Activated CD4-positive, alpha-beta T cell treated with anti-CD3 and anti-CD28 coated beads, Interleukin-2, amount 10 ng/mL, durations not matched to agents 7 days and 5 days (primary cell): ENCODE measurements at places on chromosomes 2 and 18. TPM values are rescaled to one million over a fixed set of nuclear protein-coding genes. Genes with fewer than 3 reads are reported as not detected.

- DNase-seq, result no peak
- peaks cover 37% of the 10 kb centered on the region for H3K36me3 ChIP-seq
- H3K27ac ChIP-seq, result no peak overlapping the region
- no peaks in the 10 kb centered on the region for H3K27me3 ChIP-seq
- peaks cover 27% of the 10 kb centered on the region for H3K4me1 ChIP-seq
Observed at GRCh38 chr2:160363961-160364360, 129.6 kb downstream of the RBMS1 start.

DNA sequence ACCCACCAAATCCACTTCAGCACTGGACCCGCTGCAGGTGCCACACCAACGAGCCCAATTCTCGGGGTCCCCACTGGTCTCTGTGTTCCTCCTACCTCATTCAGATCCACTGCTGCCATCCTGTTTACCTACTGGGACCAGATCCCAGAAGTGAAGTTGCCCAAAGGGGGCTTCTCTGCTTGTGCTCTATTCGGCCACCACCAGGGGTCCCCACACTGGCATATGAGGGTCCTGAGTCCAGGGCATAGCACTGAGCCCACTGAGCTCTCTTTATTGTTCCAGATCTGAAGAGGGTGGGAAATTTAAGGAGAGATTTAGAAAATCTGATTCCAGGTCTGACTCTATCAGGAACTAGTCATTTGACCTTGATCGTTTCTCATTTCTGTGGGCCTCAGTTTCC, 2.4 kb downstream of the GPR45 start:
- no peak overlapping the region for H3K4me3 ChIP-seq
- H3K36me3 ChIP-seq, result no peaks in the 10 kb centered on the region
- peaks cover 6% of the 10 kb centered on the region for H3K27me3 ChIP-seq
- no peak for DNase-seq
- H3K4me1 ChIP-seq, result no peaks in the 10 kb centered on the region

DNA sequence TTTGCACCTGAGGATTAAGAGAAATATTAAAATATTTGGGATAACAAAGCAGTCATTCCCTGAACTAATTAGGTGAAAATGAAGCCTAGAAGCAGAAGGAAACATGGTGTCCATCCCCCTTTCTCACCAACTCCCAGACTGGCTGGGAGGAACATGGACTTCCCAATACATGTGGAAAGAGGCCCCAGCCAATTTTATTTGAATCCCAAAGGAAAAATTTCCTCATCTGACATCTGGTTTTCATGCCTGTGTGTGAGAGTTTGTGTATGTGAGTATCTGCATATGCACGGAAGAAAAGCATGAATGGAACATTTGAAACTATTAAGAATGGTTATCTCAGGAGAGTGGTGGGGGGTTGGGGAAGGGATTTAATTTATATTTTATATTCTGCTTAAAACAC, 84.3 kb downstream of the COPS8 start:
- peaks cover 17% of the 10 kb centered on the region for H3K27me3 ChIP-seq
- no peak overlapping the region for H3K27ac ChIP-seq
- H3K36me3 ChIP-seq, result no peaks in the 10 kb centered on the region
- DNase-seq, result no peak
- H3K4me1 ChIP-seq, result no peaks in the 10 kb centered on the region

DNA sequence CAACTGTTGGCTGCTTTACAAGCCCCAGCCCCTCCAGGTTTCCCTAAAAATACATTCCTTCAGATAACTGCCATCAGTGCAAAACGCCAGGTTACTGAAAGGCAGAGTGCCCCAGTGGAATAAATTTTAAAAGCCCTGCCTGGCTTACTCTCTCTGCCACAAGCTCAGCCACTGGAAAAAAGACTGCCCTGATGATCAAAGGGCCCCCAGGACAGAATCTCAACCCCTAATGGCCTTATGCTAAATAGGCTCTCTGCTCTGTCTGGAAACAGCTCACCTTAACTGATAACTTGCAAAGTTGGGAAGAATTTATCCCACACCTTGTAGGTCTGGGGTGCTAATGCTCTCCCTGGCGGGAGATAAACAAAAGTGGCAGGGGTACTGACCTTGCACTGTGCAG, 33.9 kb downstream of the CFAP53 start:
- H3K36me3 ChIP-seq, result no peaks in the 10 kb centered on the region
- peaks cover 5% of the 10 kb centered on the region for H3K27me3 ChIP-seq
- no peaks in the 10 kb centered on the region for H3K4me1 ChIP-seq
- no peak for DNase-seq

DNA sequence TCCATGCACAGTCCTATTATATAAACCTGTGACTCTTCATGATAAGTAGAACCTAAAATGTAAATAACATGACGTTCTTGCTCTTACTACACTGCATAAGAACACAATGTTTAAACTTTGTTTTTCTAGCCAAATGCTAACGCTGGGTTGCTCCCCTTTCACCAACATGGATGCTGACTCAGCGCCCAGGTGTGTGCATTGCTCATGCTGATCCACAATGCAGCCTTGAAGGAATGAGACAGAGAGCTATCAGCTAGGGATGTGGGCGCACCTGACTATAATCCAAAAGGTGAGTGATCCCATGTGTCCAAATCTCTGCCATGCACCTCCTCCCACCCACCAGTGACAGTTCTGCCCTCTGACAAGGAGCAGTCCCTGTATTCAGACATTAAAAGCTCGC, 235.0 kb downstream of the IRS1 start:
- no peak for DNase-seq
- no peaks in the 10 kb centered on the region for H3K4me1 ChIP-seq
- H3K27me3 ChIP-seq, result peaks cover 4% of the 10 kb centered on the region
- no peaks in the 10 kb centered on the region for H3K36me3 ChIP-seq

- H3K27ac ChIP-seq, result no peak within 1 kb of the TSS
- H3K4me1 ChIP-seq, result no peaks in the 10 kb centered on the region
- no peak within 1 kb of the TSS for H3K4me3 ChIP-seq
Observed at GRCh38 chr2:240868286-240869108, at the start of gene AGXT. Gene AGXT, plus strand, starts transcription at chr2:240868824. Its CDS starts 42 bp downstream, at chr2:240868866.

GRCh38 chr2:200703926-200704637, 107.6 kb upstream of the BZW1 start:
- H3K27me3 ChIP-seq, result peaks cover 2% of the 10 kb centered on the region
- no peak for DNase-seq
- no peak overlapping the region for H3K4me3 ChIP-seq
- peaks cover 18% of the 10 kb centered on the region for H3K4me1 ChIP-seq
- no peaks in the 10 kb centered on the region for H3K36me3 ChIP-seq

- no peak for DNase-seq
- H3K36me3 ChIP-seq, result no peaks in the 10 kb centered on the region
- no peak overlapping the region for H3K27ac ChIP-seq
Observed at GRCh38 chr2:223654384-223654915, 52.3 kb upstream of the SCG2 start.

DNA sequence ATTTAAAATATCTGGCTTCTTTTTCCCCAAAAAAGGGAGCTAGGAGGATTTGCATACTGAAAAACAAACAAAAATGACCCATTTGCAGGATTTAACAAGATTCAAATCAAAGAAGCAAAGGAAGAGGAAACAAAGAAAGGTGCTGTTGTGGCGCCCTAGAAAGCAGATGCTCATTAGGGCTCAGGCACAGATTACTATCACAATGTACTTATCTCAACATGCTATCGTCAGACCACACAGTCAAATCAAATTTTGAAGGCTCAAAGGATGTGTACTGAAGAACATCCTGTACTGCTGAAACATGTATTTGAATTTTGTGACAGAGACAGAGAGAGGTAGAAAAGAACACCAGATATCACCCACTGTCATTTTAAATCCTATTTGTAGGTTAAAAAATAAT, 10.9 kb downstream of the RBMS1 start:
- peaks cover 75% of the 10 kb centered on the region for H3K4me1 ChIP-seq
- H3K36me3 ChIP-seq, result peaks cover 15% of the 10 kb centered on the region
- DNase-seq, result peak; percentile 65
- peak overlapping the region; percentile 92 for H3K27ac ChIP-seq
- H3K4me3 ChIP-seq, result peak overlapping the region; percentile 61

DNA sequence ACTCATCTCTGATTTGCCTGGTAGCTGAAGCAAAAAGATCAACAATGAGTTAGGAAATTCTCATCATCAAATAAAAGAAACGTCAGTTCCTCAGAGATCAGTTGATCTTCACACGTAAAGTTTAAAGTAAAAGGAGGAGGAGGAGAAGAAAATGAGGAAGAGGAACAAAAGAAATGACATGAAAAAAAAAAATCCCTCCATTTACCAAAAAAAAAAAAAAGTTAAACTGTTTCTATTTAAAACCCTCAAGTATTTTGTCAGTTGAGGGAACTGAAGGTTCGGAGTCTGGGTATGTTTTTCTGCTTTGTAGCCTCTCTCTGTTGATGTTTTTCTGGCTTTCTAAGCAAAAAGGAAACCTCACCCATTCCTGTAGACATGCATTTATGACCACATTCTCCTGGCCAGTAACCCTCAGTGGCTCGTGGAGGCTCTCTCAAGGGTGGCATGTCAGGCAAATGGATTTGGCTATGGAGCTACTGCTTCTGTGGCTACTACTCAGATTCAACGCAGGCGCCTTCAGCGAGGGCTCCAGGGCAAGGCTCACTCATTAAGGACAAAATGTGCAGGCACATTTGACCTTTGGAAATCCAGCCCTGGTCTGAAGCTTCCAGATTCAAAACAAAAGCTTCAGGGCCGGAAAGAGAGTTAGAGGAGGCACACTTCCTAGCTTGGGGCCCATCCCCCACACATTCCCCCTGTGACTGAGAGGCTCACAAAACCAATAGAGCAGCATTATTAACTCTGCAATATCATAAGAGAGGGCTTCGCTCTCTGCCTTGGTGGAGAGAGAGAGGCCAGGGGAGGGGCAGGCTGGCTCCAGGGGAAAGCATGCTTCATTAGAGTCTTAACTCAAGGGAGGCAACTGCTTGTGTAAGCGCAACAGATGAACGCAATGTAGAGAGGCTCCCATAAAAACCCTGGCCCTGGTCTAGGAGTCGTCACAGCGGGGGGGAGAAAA, 22.3 kb downstream of the KLF7 start:
- H3K4me3 ChIP-seq, result peak overlapping the region; percentile 60
- H3K27ac ChIP-seq, result peak overlapping the region; percentile 95
- H3K27me3 ChIP-seq, result no peaks in the 10 kb centered on the region

DNA sequence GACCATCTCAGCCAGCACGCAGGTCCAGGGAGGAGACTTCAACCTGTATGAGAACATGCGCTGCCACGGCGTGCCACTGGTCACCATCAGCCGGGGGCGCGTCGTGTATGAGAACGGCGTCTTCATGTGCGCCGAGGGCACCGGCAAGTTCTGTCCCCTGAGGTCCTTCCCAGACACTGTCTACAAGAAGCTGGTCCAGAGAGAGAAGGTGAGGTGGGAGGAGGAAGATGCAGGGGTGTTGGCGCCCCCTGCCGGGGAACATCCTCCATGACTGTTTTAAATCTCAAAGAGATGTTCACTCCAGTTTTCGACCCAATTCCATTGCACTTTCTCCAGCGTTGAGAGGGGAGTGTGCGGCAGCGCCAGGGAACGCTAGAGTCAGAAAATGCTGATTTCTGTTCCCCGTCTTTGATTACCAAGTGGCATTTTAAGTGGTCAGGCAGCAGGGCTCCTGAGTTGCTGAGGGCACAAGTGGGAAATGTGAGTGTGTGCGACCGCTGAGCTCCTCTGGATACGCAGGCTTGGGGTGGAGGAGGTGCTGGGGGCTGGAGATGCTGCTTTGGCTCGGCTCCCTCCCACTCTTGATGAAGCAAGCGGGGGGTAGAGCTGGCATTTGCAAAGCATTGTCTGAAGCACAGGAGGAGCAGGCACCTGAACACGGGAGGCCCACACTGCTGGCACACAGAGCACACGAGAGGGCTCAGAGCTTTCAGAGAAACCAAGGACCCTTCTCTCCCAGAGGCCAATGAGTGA, 27.7 kb upstream of the MAPRE3 start:
- H3K4me1 ChIP-seq, result no peaks in the 10 kb centered on the region
- H3K27ac ChIP-seq, result no peak overlapping the region
- DNase-seq, result peak; percentile 68
- H3K36me3 ChIP-seq, result no peaks in the 10 kb centered on the region
- H3K27me3 ChIP-seq, result peaks cover 5% of the 10 kb centered on the region

DNA sequence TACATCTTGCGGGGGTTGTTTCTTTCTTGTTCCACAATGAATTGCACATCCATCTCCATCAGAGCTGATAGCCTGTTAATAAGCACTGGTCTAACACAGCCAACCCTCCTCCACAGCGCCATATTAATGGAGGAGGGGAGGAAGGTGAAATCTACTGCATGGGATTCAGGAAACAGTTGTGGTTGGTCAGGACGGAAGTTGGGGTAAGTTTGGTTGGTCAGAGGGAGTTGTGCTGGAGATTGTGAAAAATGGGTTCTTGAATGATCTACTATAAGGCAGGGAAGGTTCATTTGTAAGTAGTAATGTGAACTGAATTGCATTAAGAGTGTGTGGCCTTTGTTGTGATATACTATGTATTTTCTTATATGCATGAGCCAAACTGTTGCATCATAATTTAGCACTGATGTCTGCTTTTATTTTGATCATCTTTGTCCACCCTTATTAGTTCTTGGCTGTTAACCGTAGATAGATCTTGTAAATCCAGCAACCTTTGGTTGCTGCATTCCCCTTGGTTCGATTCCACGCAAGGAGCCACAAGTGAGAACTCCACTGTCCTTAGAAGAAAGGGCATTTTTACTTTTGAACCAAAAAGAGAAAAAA, 150.6 kb upstream of the MAPRE2 start:
- peaks cover 4% of the 10 kb centered on the region for H3K4me1 ChIP-seq
- no peak overlapping the region for H3K27ac ChIP-seq
- peaks cover 2% of the 10 kb centered on the region for H3K36me3 ChIP-seq
- no peak overlapping the region for H3K4me3 ChIP-seq
- no peaks in the 10 kb centered on the region for H3K27me3 ChIP-seq

DNA sequence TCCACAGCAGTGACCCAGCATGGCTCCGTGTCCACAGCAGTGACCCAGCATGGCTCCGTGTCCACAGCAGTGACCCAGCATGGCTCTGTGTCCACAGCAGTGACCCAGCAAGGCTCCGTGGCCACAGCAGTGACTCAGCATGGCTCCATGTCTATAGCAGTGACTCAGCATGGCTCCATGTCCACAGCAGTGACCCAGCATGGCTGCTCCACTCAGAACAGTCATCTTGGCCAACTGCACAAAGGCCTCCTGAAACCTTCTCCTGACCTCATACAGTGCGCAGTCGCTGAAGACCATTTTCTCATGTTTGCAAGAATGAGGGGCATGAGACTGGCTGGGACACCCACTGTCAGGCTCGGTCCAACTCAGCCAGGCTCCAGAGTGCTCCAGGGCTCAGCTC, 333.4 kb upstream of the RAB6C start:
- H3K36me3 ChIP-seq, result no peaks in the 10 kb centered on the region
- no peak overlapping the region for H3K27ac ChIP-seq

GRCh38 chr18:24868760-24869237, 408.4 kb downstream of the HRH4 start:
- H3K36me3 ChIP-seq, result no peaks in the 10 kb centered on the region
- H3K27me3 ChIP-seq, result no peaks in the 10 kb centered on the region
- no peaks in the 10 kb centered on the region for H3K4me1 ChIP-seq
- H3K4me3 ChIP-seq, result no peak overlapping the region

- DNase-seq, result no peak
- no peaks in the 10 kb centered on the region for H3K27me3 ChIP-seq
- H3K36me3 ChIP-seq, result peaks cover 49% of the 10 kb centered on the region
Observed at GRCh38 chr18:62279561-62279960, 45.5 kb upstream of the TNFRSF11A start.

- no peak overlapping the region for H3K4me3 ChIP-seq
- no peak overlapping the region for H3K27ac ChIP-seq
- H3K27me3 ChIP-seq, result no peaks in the 10 kb centered on the region
Observed at GRCh38 chr18:25621144-25621543, 269.2 kb upstream of the ZNF521 start.

ABCG8 gene
- total RNA-seq, result not detected

PTPRN gene
- not detected for total RNA-seq

NRP2 gene
- total RNA-seq, result 8.1 TPM

PLEKHH2 gene
- 0.40 TPM for total RNA-seq

GALNT14 gene
- not detected for total RNA-seq

PRKAG3 gene
- not detected for total RNA-seq

POTEJ gene
- not detected for total RNA-seq

FMNL2 gene
- total RNA-seq, result 0.46 TPM

KCNG2 gene
- not detected for total RNA-seq

FOXI3 gene
- not detected for total RNA-seq
